ENCODE measurements at places on chromosomes 13 and 19. TPM values are rescaled to one million over a fixed set of nuclear protein-coding genes. Genes with fewer than 3 reads are reported as not detected.

The ZNF699 gene
- total RNA-seq, result 10.5 TPM

The PRR20A gene
- total RNA-seq, result not detected

The PABPC3 gene
- total RNA-seq, result 0.18 TPM

The CD70 gene
- 8.1 TPM for total RNA-seq

The TLE6 gene
- 1.1 TPM for total RNA-seq

The KLK2 gene
- total RNA-seq, result not detected

The MADCAM1 gene
- total RNA-seq, result 0.92 TPM

The MBD3L3 gene
- not detected for total RNA-seq

The CEACAM3 gene
- total RNA-seq, result not detected

The ZNF729 gene
- total RNA-seq, result not detected

The PEX11G gene
- total RNA-seq, result 1.7 TPM

The LILRB4 gene
- total RNA-seq, result not detected

The CYP2A7 gene
- not detected for total RNA-seq

The IZUMO4 gene
- 3.2 TPM for total RNA-seq

The BICRA gene
- total RNA-seq, result 13.2 TPM

The SPRED3 gene
- total RNA-seq, result 4.6 TPM

The F10 gene
- total RNA-seq, result not detected

The SYDE1 gene
- 49.3 TPM for total RNA-seq

The BRSK1 gene
- 15.3 TPM for total RNA-seq

The RFPL4AL1 gene
- not detected for total RNA-seq

The CEACAM8 gene
- not detected for total RNA-seq

The CYP2A6 gene
- not detected for total RNA-seq

The THAP8 gene
- 8.9 TPM for total RNA-seq

The XRCC1 gene
- total RNA-seq, result 30.5 TPM

The MYO16 gene
- 0.15 TPM for total RNA-seq

The MAP2K7 gene
- total RNA-seq, result 24.4 TPM

The TPRX2 gene
- not detected for total RNA-seq

The MBD3L2 gene
- total RNA-seq, result not detected

The ZNF253 gene
- total RNA-seq, result 6.1 TPM

The PCSK4 gene
- 3.9 TPM for total RNA-seq

The OR10H1 gene
- total RNA-seq, result not detected

The ONECUT3 gene
- not detected for total RNA-seq

The RFXANK gene
- 66.5 TPM for total RNA-seq

The SRRM5 gene
- 0.27 TPM for total RNA-seq

The KLHL1 gene
- total RNA-seq, result not detected

Measured in chondrocyte (in vitro differentiated cells).